ENCODE measurements at places on chromosomes 12 and 14.
A peak's percentile ranks its signal among the peaks of the same experiment; 100 is the strongest.

GRCh38 chr14:99192028-99192621 lies 79.9 kb downstream of the BCL11B start:
- no peaks in the 10 kb centered on the region for H3K27me3 ChIP-seq
- H3K4me3 ChIP-seq: peak overlapping the region; percentile 75
- DNase-seq: peak; percentile 60

- no peak overlapping the region for H3K27ac ChIP-seq
- H3K27me3 ChIP-seq: no peaks in the 10 kb centered on the region
- no peak overlapping the region for H3K4me3 ChIP-seq
- no peak for DNase-seq
Measured at GRCh38 chr14:50320283-50320682, 8.2 kb downstream of the DMAC2L start.

DNA sequence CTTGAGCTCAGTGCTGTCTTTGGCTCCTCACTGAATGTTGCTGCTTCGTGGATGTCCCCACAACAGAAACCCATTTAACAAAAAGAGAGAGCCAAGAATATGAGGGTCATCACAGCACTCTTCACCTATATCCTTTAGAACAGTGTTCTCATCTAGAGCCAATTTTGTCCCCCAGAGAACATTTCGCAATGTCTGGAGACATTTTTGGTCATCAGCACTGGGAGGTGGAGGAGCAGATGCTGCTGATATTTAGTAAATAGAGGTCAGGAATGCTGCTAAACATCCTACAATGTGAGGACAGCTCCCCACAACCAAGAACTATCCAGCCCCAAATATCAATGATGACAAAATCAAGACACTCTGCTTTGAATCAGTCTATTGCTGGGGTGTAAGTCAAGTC lies 92.5 kb downstream of the BBS10 start:
- DNase-seq: no peak
- H3K27me3 ChIP-seq: no peaks in the 10 kb centered on the region
- no peaks in the 10 kb centered on the region for H3K36me3 ChIP-seq
- no peak overlapping the region for H3K27ac ChIP-seq
- no peak overlapping the region for H3K4me3 ChIP-seq

DNA sequence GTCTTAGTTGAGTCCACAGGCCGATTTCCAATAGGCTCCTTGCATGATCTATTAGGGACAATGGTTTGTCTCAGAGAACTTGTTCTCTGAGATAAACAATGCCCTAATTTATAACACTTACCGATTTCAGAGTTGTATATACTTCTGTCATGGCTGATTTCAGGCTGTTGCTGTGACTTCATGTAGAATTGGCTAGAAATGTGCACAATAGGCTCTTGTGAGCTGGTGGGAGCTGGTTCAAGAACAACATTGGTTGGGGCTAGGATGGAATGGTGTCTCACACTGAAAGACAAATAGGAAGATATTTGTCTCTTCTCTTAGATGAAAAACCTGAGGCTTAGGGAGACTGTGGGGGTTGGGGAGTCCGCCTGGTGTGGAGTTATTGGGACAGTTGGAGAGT lies 6.7 kb upstream of the KRT86 start:
- peaks cover 2% of the 10 kb centered on the region for H3K4me1 ChIP-seq
- DNase-seq: peak; percentile 1
- no peaks in the 10 kb centered on the region for H3K36me3 ChIP-seq
- H3K4me3 ChIP-seq: no peak overlapping the region
- no peak overlapping the region for H3K27ac ChIP-seq

DNA sequence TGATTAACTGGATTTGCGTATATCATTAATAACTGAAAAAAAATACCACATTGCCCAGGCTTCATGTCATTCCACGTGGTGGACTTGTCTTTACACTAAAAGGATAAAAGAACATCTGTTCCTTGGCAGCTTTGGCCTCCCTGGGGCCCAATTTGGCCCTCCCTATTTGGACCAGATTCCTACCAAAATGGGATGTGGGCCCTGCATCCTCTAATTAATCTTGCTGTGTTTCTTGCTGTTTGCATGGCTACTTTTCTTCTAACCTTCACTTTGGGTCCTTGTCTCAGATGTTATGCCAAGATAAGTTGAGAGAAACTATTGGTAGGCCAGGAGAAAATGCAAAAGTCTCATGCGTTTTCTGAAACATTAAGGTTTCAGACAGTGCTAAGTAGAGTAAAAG lies 57.5 kb downstream of the PTHLH start:
- H3K27me3 ChIP-seq: peaks cover 5% of the 10 kb centered on the region
- no peak for DNase-seq
- no peak overlapping the region for H3K4me3 ChIP-seq

GRCh38 chr12:2319136-2319535 lies 266.3 kb downstream of the CACNA1C start:
- H3K36me3 ChIP-seq: no peaks in the 10 kb centered on the region
- no peak overlapping the region for H3K27ac ChIP-seq
- H3K4me1 ChIP-seq: no peaks in the 10 kb centered on the region
- no peak overlapping the region for H3K4me3 ChIP-seq

DNA sequence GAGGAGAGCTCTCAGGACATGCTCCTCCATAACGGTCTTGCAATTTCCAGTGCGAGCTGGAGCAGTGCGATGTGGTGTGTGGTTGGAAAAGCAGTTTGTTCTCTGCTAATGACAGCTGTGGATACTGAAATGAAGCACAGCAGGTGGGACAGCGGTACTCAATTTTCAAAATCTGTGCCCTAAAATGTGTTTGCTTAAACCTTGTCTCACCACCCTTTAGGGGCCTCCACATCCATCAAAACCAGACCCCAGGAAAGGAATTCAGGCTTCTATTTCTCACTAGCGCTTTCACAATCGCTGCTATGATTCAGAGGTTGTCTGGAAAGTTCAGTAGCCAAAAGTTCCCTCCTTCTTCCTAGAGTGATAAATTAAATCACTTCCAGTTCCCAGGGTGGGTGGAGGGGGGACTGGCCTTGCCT lies 440.8 kb downstream of the EGLN3 start:
- no peaks in the 10 kb centered on the region for H3K4me1 ChIP-seq
- no peak overlapping the region for H3K27ac ChIP-seq
- no peak overlapping the region for H3K4me3 ChIP-seq
- H3K27me3 ChIP-seq: no peaks in the 10 kb centered on the region

DNA sequence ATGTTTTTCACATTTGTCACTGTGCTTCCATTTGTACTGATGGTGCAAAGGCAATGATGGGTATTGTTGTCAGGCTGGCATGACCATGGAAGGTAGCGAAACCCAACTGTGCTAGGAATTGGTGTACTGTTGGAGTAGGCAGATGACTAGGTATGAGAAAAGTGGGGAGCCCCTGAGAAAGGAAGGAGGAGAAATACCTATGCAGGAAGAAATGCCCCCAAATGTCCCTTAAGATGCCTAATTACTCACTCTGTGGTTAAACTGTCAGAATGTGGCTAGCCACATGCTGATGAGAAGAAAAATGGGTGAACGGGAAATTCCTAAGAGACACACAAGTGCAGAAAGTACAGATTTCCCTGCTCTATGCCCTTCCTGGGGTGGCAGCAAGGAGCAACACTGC lies 339.1 kb downstream of the TMEM132D start:
- no peak overlapping the region for H3K27ac ChIP-seq
- H3K36me3 ChIP-seq: no peaks in the 10 kb centered on the region
- no peak for DNase-seq
- no peaks in the 10 kb centered on the region for H3K4me1 ChIP-seq
- no peaks in the 10 kb centered on the region for H3K27me3 ChIP-seq
- no peak overlapping the region for H3K4me3 ChIP-seq

- peak overlapping the region; percentile 60 for H3K27ac ChIP-seq
- H3K4me3 ChIP-seq: peak overlapping the region; percentile 68
- H3K36me3 ChIP-seq: peaks cover 17% of the 10 kb centered on the region
- DNase-seq: no peak
- H3K4me1 ChIP-seq: peaks cover 42% of the 10 kb centered on the region
Measured at GRCh38 chr12:122226366-122227125, 694 bp upstream of the DIABLO start.

- no peak overlapping the region for H3K27ac ChIP-seq
- H3K36me3 ChIP-seq: no peaks in the 10 kb centered on the region
- no peak overlapping the region for H3K4me3 ChIP-seq
Measured at GRCh38 chr14:32473464-32473855, 144.4 kb downstream of the AKAP6 start.

DNA sequence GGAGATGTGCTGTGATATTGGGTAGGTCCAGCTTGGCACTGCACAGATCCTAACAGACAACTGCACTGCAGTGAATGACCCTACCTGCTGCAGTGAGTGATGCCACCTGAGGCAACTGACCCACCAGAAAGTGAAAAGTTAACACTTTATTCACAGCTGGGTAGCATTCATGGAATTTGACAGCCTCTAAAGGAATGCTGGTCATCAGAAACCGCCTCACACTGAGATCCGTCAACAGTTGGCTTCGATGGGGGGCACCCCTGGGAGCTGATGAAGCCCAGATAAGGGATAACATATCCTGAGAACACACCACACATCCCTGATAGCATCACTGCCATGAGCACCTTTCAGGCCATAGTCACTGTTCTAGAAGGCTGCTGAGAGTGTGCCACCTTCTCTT lies 272.4 kb upstream of the CRY1 start:
- H3K27me3 ChIP-seq: no peaks in the 10 kb centered on the region
- H3K4me3 ChIP-seq: no peak overlapping the region
- no peak overlapping the region for H3K27ac ChIP-seq
- peaks cover 56% of the 10 kb centered on the region for H3K4me1 ChIP-seq
- H3K36me3 ChIP-seq: peaks cover 9% of the 10 kb centered on the region
- DNase-seq: no peak

GRCh38 chr14:74658535-74659131 lies 46.6 kb upstream of the LTBP2 start:
- no peak for DNase-seq
- H3K36me3 ChIP-seq: peaks cover 32% of the 10 kb centered on the region
- H3K4me1 ChIP-seq: no peaks in the 10 kb centered on the region
- H3K27ac ChIP-seq: no peak overlapping the region
- H3K4me3 ChIP-seq: no peak overlapping the region

DNA sequence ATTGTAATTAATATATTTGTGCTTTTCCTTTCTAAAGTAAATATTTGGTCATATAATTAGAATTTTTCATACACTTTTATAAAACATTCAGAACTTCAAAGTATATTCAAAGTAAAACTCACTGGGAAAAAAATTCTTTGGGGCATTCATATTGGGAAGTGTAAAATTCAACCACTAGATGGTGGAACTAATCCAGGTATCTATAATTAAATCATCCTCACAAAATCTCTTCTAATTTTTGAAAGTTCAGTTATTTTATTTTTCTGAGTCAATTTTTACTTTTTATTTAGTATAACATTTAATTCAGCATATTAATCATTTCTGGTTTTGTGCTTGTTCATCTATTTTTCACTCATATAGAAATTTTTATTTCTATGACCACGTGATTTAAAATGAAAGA lies 81.0 kb downstream of the NTS start:
- H3K27me3 ChIP-seq: no peaks in the 10 kb centered on the region
- DNase-seq: no peak
- no peak overlapping the region for H3K27ac ChIP-seq
- no peaks in the 10 kb centered on the region for H3K36me3 ChIP-seq
- H3K4me3 ChIP-seq: no peak overlapping the region

- H3K36me3 ChIP-seq: peaks cover 3% of the 10 kb centered on the region
- H3K4me1 ChIP-seq: peaks cover 7% of the 10 kb centered on the region
- DNase-seq: no peak
- H3K4me3 ChIP-seq: no peak overlapping the region
- H3K27ac ChIP-seq: peak overlapping the region; percentile 16
Measured at GRCh38 chr12:11969437-11970154, 101.1 kb upstream of the BCL2L14 start.

- H3K36me3 ChIP-seq: peaks cover 38% of the 10 kb centered on the region
- no peaks in the 10 kb centered on the region for H3K27me3 ChIP-seq
- DNase-seq: no peak
- H3K4me1 ChIP-seq: peaks cover 43% of the 10 kb centered on the region
Measured at GRCh38 chr12:56146492-56147460, 5.6 kb upstream of the MYL6B start.

GRCh38 chr12:109185441-109185840 lies 69.1 kb downstream of the ACACB start:
- no peaks in the 10 kb centered on the region for H3K4me1 ChIP-seq
- peaks cover 1% of the 10 kb centered on the region for H3K36me3 ChIP-seq
- no peak overlapping the region for H3K27ac ChIP-seq
- H3K4me3 ChIP-seq: no peak overlapping the region
- H3K27me3 ChIP-seq: no peaks in the 10 kb centered on the region
- DNase-seq: no peak

- peaks cover 6% of the 10 kb centered on the region for H3K27me3 ChIP-seq
- no peak for DNase-seq
Measured at GRCh38 chr12:51171884-51172514, 936 bp downstream of the TFCP2 start.

DNA sequence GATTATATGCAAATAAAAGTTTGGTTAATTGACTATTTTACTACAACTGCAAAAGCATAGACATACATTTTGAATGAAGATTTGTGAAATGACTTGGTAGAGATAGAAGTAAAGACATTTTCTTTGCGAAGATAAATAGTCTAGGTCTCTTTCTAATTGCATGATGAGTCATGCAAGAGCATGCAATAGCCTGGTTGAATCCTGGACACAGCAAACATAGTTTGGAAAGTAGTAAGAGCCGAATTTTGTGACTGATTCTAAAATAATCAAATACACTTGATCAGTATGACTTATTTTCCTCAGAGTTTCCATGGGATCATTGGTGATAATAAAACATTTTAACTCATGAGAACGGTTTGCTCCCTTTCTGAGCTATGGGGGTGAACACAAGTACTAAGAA lies 27.7 kb upstream of the CAND1 start:
- no peak overlapping the region for H3K27ac ChIP-seq
- no peaks in the 10 kb centered on the region for H3K4me1 ChIP-seq
- no peak overlapping the region for H3K4me3 ChIP-seq
- H3K36me3 ChIP-seq: no peaks in the 10 kb centered on the region

DNA sequence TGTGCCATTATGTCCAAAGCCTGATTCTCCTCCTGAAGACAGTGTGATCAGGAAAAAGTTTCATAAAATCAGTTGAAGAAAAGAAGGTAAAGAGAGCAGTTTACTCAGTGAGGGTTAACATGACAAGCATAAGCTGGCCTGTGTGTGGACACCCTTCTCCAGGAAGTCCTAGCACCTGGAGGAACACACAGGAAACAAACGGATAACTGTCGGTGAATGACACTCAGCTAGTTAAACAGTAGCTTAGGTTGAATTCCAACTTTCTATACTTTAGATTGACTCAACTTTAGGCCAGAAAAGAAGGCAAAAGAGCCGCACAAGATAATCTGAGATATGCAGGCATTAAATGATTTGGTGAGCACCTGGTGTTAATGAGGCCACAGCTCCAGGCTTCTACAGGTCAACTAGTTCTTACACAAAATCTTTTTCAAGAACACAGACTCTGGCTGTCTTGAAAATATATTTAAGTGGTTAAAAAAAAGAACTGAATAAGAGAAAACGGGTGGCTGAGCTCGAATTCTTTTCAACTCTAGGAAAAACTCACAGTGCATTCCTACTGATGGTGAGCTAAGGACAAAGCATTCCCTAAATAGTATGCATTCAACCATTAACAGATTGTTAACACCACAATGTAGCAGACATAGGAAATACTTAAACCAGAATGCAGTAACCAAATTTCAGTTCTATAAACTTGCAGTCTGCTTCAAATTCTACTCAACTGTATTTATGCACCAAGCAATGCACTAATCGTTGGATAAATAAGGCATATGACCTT lies 56.9 kb upstream of the TSPAN8 start:
- DNase-seq: no peak
- no peak overlapping the region for H3K27ac ChIP-seq
- no peaks in the 10 kb centered on the region for H3K36me3 ChIP-seq
- no peak overlapping the region for H3K4me3 ChIP-seq
- H3K27me3 ChIP-seq: no peaks in the 10 kb centered on the region
- H3K4me1 ChIP-seq: no peaks in the 10 kb centered on the region
